Left hindlimb (tissue), 1 donor: ENCODE measurements at places on chromosomes 7 and 10.

- no peak for DNase-seq
Measured at GRCh38 chr10:124820121-124820520, 18.5 kb downstream of the ABRAXAS2 start.

DNA sequence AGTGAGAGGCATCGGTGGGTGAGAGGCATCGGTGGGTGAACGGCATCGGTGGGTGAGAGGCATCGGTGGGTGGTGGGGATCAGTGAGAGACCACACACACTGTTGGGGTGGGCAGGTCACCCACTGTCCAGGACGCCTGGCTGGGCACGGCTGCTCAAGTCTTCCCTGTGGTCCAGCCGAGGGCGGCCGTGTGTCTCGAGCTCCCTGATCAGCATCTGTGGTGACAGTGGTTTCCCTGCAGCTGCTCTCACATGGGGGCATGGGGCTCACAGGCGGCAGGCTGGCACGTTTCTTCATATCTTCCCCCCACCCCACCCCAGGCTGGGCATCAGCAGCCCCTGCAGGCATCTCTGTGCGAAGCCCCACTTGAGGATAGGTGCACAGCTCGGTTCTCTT, 78.2 kb downstream of the NKX6-2 start:
- DNase-seq: no peak

GRCh38 chr7:111873963-111874690, 311.8 kb upstream of the IMMP2L start:
- no peak for DNase-seq

DNA sequence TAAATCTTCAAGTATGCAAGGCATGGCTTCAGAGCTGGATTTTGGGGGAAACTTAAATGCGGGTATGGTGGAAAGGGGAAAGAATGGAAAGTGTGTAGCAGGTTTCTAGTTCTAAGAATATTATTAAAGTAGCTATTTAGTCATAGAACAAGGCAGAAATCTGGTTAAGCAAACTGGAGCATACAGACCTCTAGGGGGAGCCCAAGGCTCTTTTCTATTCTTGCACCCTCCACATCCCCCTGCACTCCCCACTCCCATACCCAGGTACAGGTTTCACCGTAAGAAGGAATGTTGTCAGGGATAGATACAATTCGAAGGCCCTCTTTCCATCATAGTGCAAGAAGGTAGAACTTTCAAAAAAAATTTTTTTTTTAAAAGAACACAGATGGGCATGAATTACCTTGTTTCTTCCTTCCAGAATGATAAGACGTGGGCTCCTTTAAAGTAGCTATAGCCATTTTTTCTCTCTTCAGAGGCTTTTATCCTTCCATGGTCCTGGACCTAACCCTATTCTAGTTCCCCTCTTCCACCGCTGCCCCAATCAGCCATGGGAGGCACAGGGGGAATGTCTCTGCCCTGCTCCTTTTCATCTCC, 41.5 kb upstream of the SMIM30 start:
- no peak for DNase-seq

- no peak for DNase-seq
Measured at GRCh38 chr10:125238682-125239081, 78.3 kb upstream of the CTBP2 start.

GRCh38 chr7:30206491-30206890, 71.7 kb downstream of the MTURN start:
- no peak for DNase-seq

DNA sequence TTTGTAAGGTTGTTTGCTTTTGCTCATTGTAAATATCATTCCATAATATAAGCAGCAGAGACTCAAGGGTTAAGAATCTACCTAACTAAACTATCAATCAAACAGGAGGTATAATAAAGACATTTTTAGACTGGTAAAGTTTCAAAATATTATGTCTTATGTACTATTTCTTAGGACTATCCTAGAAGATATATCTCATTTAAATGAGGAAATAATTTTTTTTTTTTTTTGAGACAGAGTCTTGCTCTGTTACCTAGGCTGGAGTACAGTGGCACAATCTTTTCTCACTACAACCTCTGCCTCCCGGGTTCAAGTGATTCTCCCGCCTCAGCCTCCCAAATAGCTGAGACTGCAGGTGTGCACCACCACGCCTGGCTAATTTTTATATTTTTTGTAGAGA, 80.9 kb upstream of the PARD3 start:
- DNase-seq: no peak

- DNase-seq: peak; percentile 56
Measured at GRCh38 chr10:24385776-24386175, 176.8 kb downstream of the KIAA1217 start.

GRCh38 chr7:129188892-129189660, 643 bp downstream of the SMO start:
- peak; percentile 55 for DNase-seq

DNA sequence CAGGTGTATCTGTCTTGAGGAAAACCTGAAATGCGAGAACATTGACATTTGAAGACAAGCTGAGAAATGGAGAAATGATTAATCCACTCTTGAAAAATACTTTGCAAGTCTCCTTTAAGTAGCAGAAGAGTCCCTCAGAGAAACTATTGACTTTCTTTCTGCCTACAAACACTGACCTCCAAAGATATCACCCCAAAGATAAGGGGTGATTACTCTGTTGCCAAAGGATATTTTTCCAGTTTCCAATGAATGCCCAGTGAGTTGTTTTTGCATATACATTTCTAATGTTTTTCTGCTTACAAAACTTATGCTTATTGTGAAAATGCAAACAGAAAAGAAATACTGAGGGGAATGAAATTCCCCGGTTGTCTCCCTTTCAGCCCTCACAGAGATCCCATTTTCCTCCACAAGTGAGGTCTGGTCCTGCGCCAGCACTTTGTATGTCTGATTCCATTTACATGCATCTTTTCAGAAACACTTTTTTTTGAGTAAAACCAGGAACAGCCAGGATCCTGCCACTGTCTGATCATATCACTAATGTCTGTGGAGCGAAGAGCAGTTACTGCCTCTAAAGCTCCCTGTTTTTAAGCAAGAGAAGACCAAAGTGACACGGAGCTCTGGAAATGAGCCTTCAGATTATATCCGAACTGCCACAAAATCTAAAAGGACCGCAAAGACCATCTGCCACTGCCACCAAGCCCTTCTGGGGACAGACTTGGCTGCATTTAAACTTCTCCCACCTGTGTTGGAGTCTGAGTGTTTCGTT, 82.9 kb upstream of the PDCD4 start:
- DNase-seq: no peak

DNA sequence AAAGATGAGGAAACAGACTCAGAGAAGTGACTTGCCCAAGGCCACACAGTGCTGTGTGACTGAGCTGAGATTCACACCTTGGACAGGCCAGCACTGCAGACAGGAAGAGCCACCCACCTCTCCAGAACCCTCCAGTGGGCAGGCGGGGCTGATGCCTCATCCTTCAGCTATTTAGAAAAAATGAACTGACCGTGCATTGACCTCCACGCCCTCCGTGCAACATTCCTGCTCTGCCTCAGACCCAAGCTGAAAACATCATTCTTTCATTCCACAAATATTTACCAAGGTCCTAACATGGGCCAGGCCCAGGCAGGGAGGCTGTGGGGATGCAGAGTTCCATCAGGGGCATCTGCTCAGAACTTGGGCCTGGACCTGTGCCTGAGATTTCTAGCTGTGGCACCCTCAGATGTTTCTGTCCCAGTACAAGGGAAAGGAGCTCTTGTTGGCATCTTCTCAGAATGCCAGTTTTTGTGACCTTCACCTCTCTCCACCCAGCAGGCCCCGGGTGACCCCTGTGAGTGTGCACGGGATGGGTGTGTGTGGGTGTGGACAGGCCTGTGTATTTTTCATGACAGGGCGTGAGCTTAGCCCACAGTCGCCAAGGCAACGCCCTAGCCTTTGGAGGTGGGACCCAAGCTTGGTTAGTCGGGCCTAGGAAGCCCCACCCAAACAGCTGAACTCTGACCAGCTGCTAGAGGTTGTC, 6.5 kb downstream of the VSIR start:
- DNase-seq: peak; percentile 70

GRCh38 chr7:70098905-70099672, 500.8 kb downstream of the AUTS2 start:
- no peak for DNase-seq

DNA sequence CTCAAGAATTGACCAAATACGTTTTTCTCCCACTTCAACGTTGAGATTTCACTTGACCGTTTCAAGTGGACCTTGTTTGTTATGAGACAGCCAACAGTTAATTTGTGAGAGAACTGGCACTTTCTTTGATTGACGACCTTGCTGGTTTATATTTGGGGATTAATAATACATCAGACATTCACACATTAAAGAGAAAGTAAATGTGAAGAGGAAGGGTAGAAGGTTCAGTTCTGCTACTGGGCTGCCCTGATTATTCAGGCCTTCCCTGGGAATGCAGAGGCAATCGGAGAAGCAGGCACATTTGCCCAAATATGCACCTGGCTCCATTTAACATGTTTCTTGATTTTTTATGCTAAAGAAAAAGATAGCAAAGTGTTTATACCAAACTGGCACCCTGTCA, 114.1 kb downstream of the POU6F2 start:
- no peak for DNase-seq

DNA sequence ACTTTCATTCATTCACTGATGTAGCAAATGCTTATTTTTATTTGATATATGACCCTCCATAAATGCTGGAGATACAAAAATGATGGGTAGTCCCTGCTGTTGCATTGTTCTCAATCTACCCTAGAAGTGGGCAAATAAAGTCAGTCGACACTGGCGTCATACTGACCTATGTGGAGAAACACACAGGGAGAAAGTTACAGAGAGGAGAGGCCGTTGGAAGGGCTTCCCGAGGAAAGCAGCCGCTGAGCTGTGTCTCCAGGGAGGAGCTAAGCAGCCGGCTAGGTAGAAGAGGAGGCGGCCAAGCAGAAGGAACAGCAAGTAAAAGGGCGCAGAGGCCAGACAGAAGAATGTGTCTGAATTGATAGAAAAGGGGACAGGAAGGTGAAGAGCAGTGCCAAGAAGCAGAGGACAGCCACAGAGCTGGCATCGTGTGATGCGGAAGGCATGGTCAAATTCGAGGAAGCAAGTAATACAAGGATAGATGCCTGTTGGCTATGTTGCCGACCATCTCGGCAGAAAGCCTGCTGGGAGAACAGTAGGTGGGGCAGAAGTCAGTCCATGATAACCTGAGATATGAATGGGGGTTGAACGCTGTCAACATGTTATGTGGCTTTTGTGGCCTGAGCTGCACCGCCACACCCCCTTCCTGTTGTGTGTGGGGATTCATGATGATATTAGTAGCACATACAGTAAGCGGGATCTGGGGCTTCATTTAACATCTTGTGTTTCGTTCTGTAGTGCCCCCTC, 25.9 kb downstream of the ST8SIA6 start:
- DNase-seq: no peak

DNA sequence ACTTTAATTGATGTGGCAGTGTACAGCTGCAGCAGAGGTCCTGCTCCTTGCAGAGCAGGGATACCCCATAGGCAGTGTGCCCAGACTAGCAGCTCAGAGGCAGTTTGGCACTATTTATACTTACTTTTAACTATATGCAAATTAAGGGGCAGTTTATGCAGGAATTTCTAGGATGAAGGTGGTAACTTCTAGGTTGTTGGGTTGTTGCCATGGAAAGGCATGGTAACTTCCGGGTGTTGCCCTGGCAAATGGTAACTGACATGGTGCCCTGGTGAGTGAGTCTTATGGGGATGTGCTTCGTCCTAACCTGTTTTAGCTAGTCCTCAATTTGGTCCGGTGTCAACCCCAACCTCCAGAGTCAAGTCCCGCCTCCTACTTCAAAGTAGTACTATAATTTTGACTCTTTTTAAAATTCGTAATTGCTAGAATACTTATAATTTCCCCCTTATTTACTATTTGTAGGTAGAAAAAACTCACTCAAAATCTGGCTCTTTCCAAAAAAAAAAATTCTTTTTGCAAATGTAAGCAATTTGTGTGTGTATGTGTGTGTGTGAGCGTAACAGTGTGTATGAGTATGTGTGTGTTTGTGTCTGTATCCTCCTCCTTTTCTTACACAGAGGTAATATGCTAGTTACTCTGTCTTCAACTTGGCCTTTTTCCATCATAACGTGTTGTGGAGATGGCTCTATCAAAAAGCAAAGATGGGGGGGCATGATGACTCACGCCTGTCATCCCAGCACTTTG, 5.9 kb downstream of the COL26A1 start:
- no peak for DNase-seq

DNA sequence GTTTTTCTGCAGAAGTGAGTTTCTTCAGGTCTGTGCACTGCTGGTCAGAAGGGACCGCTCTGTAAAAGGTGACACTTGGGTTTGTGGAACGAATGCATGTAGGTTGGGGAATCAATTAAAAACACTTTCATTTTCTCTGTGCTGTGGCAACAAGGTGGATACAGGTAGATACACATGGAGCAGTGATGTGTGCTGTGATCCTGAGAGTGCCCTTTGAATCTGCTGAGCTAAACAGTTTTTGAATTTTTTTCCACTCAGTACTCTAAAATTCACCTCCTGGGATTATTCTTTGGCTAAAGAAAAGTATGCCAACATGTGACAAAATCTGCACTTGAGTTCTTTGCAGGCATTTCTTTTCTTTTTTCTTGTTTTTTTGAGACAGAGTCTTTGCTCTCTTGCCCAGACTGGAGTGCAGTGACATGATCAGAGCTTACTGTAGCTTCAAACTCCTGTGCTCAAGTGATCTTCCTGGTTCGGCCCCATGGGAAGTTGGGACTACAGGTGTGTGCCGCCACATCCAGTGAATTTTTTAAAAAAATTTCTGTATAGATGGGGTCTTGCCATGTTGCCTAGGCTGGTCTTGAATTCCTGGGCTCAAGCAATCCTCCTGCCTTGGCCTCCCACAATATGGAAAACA, 338.9 kb downstream of the EXOC4 start:
- no peak for DNase-seq

DNA sequence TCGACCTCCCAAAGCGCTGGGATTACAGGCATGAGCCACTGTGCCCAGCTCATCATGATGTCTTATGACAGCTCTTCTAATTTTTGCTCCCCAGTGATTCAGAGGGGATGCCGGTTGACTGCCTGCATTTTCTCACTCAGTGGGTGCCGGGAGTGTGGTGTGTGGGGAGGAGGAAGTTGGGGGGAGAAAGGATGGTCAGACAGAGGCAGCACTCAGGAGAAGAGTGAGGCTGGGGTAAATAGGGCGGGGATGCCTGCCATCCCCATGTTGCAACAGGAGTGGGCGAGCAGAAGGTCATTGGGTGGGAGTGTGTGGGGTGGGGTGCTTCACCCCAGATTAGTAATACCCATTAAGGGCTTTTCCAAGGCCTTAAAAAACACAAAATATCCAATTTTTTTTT, 3.5 kb upstream of the CCL24 start:
- no peak for DNase-seq

- no peak for DNase-seq
Measured at GRCh38 chr10:68470300-68470699, 1.5 kb downstream of the DNA2 start.

- DNase-seq: no peak
Measured at GRCh38 chr10:63901228-63901627, 380.0 kb downstream of the REEP3 start.

DNA sequence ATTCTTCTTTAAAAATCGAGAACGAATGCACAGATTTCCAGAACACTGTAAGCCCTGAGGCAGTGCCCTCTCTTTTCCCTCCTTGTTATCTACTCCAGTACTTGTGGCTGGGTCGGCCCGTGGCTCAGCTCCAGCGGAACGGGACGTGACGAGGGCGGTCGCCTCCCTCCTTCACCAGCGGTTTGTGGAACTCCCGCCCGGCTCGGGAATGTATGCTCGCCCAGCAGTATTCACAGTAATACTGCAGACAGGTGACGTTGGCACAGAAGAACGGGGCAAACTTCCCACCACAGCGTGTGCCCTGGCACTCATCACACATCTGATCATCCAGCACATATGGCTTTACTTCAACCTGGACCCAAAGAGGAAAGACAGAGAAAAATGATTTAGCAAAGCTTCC, 128.5 kb downstream of the BTAF1 start:
- no peak for DNase-seq
